ENCODE measurements at places on chromosomes 7 and 10.

DNA sequence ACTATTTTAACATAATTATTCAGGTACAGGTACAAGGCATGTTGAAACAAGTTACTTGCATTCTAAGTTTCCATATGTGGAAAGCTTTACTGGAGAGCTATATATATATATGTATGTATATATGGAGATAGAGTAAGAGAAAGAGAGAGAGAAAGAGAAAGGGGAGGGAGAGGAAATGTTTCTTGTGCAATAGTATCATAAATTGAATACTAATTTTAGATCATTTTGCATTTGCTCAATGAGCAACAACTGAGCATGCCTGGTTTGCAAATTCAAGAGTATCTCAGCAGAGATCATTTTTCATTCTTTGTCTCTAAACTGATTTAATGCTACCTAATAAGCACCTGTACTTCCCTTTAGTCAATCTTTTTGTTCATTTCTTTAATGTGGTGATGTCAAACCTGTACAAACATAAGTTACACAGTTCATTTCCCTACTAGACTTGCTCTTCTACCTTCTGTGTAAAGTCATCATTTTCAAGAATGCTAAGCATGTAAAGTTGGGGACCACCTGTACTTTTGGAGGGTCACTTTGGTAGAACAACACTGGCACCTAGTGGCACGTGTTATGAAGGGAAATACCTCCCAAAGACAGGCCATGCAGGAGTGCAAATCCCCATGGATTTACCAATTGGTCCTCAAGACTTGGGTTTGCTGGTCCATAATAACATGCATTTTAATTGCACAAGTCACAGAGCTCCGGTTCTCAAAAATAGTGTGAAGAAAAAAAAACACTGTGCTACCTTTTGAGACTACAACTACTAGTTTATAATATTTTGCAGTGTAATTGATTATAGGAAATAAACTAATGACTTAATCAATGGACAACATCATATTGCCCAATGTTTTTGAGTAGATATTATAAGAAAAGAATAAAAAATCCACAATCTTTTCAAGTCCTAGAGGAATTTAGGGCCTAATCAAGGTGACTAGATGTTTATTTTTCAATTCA is 431.2 kb upstream of the IGFBP3 start:
- DNase-seq: peak; percentile 59

DNA sequence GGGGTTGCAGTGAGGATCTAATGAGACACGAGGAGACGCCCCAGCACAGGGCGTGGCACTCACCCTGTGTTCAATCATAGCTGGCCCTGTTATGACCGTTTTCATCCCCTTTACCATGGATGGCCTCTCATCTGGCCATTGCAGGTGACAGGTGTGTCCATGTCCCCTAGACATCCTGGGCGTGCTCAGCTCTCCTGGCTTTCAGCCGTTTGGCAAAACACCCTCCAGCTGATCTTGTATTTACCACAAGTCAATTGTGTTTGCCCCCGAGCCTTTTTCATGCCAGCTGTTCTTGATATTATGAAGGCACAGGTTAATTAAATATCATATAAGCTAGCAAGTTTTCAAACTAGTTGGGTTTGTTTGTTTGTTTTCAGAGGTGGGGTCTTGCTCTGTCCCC is 97.1 kb downstream of the CHST15 start:
- no peak for DNase-seq

DNA sequence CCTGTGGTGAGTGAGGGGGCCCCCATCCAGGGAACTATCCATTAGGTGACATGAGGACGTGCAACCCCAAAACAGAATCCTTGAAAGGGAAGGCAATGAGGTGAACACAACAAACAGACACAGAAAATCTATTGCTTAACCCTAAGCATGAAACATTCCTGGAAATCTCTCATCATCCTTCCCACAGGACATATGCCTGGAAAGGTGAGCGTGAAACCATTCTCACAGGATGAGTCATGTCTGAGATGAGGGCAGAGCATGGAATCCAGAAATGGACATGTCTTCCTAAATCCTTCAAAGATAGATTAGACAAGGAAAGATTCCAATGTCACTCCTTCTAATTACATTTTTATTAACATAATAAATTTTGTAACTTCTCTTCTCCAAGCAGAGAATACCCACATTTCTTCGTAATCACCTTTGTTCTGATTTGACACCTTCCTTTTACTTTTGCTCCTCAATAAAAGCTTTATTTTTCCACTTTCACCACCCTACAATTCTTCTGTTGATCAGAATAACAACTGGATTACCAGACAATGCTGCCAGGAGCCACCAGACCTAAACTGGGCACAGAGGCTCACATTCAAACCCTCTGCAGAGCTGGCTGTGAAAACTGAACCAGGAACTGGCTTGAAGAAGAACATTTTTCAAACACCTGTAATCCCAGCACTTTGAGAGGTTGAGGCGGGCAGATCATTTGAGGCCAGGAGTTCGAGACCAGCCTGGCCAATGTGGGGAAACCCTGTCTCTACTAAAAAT is 67.2 kb downstream of the COBL start:
- DNase-seq: no peak

DNA sequence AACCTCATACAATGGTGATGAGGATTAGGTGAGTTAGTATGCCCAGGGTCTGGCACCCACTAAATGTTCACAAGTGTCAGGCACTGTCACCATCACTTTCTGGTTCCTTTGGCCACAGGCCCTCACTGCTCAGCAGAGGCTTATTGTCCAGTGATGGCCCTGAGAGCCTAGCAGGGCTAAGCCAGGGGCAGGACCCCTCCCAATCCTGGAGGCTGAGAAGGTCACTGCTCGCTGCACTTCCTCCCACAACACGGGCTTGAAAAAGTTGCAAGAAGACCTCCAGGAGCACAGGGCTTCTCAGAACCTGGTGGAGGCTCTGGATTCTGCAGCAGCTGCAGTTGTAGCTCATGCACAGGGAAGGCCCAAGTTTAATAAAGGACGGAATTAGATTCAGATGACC is 48.1 kb downstream of the DRGX start:
- no peak for DNase-seq

GRCh38 chr7:17971411-17971810 is 31.1 kb upstream of the SNX13 start:
- no peak for DNase-seq

GRCh38 chr10:35379226-35380137 is 43.2 kb downstream of the CCNY start:
- peak; percentile 39 for DNase-seq
